T-helper 1 cell (primary cell): ENCODE measurements at places on chromosomes 16 and 17.

GRCh38 chr17:32909787-32910369 lies 18.1 kb upstream of the TMEM98 start:
- no peak for DNase-seq

- DNase-seq: no peak
Measured at GRCh38 chr16:80947708-80948625, 58.7 kb downstream of the CMC2 start.

GRCh38 chr17:1645207-1646171 lies at the start of gene SCARF1:
TSS of gene SCARF1 (minus strand) at chr17:1645732. CDS start at chr17:1645697, 35 bp downstream.
- DNase-seq: no peak

GRCh38 chr17:8123695-8124349 lies at the start of gene HES7:
TSS of gene HES7 (minus strand) at chr17:8124106. CDS start at chr17:8124084, 22 bp downstream.
- no peak for DNase-seq

DNA sequence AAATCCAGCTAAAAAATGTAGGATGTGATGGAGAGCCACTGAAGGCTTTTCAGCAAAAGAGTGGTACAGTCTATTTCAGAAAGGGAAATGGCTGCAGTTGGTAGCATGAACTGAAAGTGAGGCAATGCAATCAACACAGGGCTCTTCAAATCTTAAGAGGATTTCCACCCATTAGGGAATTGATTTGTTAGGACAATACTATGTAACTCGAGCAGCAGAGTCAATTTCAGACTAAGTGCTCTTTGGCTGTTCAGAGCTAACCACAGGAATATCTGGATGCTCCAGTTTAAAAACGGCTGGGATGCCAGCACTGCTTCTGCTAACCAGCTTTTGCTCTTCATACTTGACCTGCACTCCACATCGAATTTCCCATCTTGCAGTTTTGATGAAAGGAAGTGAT lies 24.6 kb downstream of the CACNG1 start:
- DNase-seq: no peak

- no peak for DNase-seq
Measured at GRCh38 chr17:12790249-12791106, 1.2 kb downstream of the ARHGAP44 start.

DNA sequence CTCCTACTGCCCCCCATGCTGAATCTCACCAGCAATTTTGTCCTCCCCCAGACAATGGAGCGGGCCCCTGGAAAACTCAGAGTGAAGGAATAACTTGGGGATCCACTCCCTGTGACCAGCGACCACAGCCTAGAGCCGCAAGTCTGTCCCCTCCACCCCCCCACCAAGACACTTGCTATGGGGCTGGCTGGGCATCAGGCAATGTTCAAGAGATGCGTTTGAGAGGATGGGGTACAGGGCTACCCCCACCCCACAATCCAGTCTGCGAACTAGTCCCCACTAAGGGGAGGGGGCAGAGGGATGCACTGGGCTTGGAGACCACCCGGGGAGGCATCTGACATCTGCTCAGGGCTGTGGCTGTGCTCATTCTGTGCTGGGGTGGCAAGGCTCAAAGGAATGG lies 2.4 kb downstream of the PPL start:
- DNase-seq: no peak
